CD4-positive, alpha-beta T cell treated with Interleukin-6 at 100 ng/mL for 8 hours (primary cell): ENCODE measurements at places on chromosomes 1 and 21.

DNA sequence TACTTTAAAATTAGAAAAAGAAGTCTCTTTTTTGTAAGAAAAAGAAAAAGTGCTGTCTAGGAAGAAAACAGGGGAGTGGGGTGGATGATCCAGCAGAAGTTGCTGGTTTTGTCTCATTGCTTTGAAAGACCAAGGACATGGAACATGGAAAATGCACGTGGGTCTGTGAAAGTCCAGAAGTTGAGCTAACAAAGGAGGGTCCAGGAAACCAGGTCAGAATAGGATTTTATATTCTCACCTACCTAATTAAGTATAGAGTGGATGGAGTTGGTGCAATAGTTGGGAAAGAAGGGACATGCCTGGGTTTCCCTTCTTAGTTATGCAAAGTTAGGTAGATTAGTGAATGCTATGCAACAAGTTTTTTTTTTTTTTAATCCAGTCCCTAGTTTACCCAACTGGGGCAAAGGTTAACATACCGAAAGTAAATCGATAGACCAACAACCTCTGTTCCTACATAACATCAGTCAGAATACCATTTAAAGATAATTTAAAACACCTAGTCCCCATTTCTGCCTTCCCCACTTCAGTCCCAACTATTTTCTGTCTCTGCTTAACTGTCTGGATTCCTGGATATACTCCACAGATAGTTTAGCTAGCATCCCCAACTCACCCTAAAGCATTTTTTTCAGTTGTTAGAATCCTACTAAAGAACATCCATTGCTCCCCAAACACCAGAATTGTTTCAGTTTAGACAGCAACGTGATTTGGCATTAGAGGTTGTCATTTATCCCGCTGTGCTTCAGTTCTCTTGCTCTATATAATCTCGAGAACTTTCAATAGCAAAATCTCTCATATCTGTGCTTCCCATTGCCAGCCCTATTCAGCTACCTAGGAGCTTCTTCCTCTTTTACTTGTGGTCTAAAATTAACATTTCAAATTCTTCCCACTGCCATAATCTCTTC lies 105.7 kb upstream of the PLPPR5 start:
- DNase-seq: no peak

DNA sequence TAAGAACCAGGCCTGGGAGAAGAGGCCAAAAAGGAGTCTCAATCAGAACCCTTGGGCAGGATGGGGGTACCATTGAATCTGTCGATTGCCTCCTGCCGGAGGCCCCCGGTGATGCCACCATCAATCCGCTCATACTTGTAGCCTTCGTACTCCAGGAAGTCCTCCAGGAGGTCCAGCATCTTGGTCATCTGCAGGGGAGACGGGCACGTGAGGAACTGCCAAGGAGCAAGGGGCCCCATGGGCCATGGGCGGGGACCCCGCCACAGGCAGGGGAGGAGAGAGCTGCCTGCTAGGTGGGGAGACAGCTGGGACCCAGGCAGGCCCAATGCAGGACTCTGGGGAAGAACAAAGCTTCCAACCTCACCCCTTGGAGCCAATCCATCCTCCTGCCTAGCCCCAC lies 48.6 kb downstream of the CHD5 start:
- no peak for DNase-seq

GRCh38 chr1:109523706-109524105 lies 14.2 kb upstream of the AMIGO1 start:
- no peak for DNase-seq

GRCh38 chr1:60257531-60257930 lies 184.0 kb upstream of the C1orf87 start:
- no peak for DNase-seq

DNA sequence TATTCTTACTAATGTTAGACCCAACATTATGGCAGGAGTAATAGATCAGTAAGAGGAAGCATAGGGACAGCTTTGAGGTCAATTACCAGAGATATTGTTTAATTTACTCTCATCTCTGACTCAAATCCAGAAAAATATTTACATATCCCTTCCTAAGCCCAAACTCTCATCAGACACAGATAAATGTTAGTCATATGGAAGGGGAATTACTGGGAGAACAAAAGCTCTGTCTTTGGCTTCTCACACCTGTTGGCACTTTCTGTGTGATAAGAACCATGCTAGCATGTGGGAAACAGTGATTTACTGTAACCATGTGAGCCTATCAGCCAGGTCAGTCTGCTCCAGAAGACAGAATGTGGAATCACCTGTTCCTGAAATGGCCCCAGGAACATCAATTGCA lies 72.4 kb downstream of the DUSP10 start:
- DNase-seq: no peak

DNA sequence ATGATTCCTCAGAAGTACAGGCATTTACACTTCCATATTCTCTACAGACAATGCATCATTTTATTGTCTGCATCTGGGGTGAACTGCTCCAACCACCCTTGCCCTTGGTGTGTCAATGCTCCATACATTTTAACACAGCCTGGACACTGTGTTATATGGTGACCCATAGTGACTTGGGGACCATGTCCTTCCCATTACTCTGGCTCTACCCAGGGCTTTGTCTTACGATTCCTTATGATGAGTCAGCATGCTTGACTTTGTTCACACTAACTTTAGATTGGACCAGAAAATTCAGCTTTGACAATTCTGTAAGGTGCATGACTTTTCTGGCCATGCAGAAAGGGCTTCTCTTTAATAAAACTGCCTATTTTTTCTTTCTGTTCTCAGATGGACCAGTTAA lies 6.8 kb upstream of the OVAAL start:
- DNase-seq: no peak

GRCh38 chr21:31555741-31556191 lies 103.7 kb upstream of the SOD1 start:
- DNase-seq: no peak

DNA sequence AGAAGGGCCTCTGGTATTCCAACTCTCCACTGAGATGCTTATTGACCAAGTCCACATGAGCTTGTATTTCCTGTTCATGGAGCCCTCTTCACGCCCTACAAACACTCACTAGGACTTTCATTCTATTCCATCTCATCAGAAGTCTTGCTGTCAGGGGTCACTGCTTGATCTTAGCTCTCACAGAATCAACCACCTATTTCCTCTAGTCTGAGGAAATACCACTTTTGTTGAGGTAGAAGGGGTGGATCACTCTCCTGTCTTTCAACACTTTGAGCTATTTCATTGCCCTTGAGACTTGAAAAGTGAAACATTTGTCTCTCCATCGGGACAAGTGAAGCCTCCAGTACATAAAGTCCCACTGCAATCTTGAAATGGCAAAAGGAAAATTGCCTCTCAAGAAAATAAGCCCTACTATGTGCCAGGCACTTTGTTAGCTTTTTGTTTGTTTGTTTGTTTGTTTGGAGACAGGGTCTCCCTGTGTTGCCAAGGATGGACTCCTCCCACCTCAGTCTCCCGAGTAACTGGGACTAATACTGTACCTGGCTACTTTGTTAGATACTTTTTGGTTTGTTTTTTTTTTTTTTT lies 19.8 kb upstream of the FAM110D start:
- DNase-seq: no peak

- DNase-seq: no peak
These were observed 271.7 kb upstream of the C1orf174 start for GRCh38 chr1:4171480-4172450.

DNA sequence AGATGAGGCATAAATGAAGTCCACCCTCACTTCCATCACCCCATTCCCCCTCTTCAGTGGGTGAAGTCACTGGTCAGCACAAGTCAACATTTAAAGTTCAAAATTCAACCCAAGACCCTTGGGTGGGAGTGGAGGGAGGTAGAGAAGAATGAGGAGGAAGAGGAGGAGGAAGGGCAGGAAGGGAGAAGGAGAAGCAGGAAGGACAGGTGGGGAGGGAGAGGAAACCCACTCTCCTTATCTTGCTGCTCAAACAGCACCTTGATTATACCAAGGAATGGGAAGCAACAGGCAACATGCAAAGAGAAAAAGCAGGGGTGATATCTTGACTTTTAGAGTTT lies 4.0 kb upstream of the BTG2 start:
- DNase-seq: no peak

GRCh38 chr21:42277593-42277992 lies 37.6 kb downstream of the TFF3 start:
- no peak for DNase-seq

- no peak for DNase-seq
These were observed 50.8 kb downstream of the RHBG start for GRCh38 chr1:156419854-156420204.

DNA sequence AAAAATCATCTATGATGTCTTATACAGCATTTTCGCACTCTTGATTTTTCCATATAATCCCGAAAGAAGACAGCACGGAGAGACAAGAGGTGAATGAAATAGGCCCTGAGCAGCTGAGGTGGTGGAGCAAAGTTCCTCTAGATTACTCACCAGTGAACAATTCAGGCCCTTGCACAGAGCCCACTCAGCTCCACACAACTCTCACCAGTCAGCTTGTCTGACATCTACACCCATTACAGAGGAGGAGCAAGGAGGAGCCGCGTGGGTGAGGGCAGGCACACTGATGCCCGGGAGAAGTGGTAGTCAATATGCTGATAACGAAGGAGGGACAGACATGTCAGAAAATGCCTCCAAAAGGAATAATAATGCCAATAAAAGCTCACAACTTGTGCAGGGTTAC lies 59.9 kb downstream of the DNM3 start:
- DNase-seq: no peak

DNA sequence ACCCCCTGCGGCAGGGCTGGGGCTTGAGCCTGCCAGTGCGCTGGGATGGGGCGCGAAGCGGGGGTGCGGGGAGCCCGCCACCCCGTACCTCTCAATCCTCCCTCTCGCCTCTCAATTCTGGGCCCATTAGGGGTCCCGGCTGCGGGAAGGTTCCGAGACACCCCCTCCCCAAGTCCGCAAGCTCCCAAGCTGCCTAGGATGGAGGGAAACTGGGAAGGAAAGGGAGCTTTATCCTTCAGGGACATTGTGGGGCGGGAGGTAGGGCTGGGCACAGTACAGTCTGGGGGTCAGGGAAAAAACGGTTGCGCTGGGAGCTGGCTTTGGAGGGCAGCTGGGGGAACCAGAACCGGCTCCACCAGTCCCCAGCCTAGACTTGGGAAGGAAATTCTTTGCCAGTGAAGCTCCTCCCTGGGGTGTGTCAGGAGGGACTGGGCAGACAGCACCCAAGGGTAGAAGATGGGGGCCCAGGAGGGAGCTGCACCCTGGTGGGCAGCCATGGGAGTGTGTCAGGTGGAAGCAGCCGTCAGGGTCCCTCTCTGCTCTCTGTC lies 904 bp downstream of the GJB3 start:
- DNase-seq: no peak

DNA sequence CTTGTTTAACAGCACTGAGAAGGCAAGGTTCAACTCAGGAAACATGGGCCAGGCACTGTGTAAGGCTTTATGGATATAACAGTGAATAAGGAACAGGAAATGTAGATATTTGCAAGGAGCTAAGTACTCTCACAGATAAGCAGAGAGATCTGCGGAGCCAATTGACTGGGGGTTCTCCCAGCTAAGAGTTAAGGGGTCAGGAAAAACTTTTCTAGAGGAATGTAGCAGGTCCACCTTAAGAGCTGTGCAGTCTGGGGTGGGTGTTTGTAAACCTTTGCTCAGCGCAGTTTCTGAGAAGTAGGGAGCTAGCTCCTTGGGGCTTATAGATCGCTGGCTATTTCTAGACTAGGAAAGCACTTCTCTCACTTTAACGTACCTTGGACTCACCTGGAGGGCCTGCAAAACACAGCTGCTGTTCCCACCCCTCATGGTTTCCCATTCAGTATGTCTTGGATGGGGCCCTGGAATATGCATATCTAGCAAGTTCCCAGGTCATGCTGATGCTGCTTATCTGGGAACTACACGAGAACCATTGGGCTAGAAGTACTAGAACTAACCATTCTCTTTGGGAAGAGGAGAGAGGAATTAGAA lies 51.7 kb downstream of the TLCD4 start:
- no peak for DNase-seq

DNA sequence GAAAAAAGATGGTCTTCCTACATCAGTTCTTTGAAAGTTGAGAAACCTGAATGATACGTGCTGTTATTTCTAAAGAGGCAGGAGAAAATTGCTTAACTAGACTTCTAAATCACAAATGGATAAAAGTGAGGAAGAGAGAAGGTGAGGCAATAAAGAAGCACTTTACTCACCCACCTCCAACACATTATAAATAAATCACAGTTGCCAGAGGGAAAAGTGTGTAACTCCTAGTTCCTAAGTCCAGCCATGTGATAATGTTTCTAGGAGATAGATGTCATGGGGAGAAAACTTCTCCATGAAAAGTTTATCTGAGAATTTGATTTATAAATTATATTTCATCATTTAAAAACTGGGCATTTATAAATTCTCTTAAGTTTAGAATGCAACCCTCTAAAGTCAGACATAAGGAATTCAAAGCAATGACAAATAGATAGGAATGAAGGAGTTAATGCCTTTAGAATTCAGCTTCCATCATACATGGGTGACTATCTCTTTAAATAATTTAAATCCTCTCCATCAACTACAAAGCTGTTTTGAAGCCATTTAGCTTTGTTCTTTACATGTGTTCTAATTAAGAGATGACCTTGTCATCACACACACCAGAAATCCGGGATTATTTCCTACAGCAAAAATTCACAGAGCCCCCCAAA lies 60.0 kb downstream of the NRIP1 start:
- DNase-seq: no peak

- DNase-seq: no peak
These were observed 98.8 kb downstream of the ZFYVE9 start for GRCh38 chr1:52240592-52241210.

- DNase-seq: no peak
These were observed 21.5 kb upstream of the COG2 start for GRCh38 chr1:230620649-230621323.

DNA sequence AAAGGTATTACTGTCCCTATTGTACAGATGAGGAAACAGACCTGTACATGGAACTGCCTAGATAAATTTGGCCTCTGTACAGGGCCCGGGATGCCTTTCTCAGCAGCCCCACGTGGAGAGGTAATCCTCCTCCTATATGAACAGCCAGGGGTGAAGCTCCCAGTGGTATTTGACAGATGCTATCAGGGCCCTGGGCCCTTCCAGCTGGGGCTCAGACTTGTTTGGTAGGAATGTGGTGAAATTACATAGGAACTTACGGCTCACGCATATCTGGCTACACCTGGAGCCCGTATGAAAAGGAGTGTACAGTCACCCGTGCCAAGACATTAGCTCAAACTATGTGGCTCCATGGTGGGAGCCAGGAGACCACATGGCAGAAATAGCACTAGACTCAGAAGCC lies 24.8 kb upstream of the TCEA3 start:
- DNase-seq: no peak

DNA sequence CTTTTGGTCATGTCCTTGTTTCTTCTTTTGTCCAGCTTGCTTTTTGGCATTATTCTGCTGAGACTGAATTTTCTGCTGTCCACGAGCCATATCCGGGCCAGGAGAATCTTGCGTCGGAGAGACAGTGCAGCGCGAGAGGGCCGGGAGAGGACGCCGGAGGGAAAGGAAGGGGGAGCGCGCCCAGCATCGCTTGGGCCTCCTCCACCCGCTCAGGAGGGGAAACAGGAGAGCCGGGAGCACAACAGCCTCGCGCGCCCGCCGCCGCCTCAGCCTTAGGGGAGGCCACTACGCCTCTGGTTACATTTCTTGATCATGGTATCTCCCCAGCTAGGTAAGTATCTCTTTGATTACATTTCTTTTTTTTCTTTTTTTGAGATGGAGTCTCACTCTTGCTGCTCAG lies 7.4 kb upstream of the DEGS1 start:
- no peak for DNase-seq
